Mammary microvascular endothelial cell (primary cell): ENCODE measurements at places on chromosomes 5 and 9. TPM values are rescaled to one million over a fixed set of nuclear protein-coding genes. Genes with fewer than 3 reads are reported as not detected.

Gene FOXI1
- not detected in 2 replicates for total RNA-seq

Gene FOXD4
- not detected in 2 replicates for total RNA-seq

Gene ST6GALNAC4
- 73.9 and 82.3 TPM in 2 replicates for total RNA-seq

Gene F12
- 0.89 and 1.4 TPM in 2 replicates for total RNA-seq

Gene TNFSF8
- total RNA-seq: not detected in 2 replicates

Gene NR6A1
- 0.54 and 0.80 TPM in 2 replicates for total RNA-seq

Gene NELFB
- total RNA-seq: 54.6 and 68.4 TPM in 2 replicates

Gene VLDLR
- total RNA-seq: 0.93 and 1.4 TPM in 2 replicates

Gene LRRC19
- total RNA-seq: not detected in 2 replicates

Gene LHFPL2
- 28.9 and 37.6 TPM in 2 replicates for total RNA-seq

Gene PCDHA1
- total RNA-seq: not detected in 2 replicates

Gene LAMC3
- 0.10 and 0.20 TPM in 2 replicates for total RNA-seq
